ENCODE measurements at places on chromosomes 1 and 21.

DNA sequence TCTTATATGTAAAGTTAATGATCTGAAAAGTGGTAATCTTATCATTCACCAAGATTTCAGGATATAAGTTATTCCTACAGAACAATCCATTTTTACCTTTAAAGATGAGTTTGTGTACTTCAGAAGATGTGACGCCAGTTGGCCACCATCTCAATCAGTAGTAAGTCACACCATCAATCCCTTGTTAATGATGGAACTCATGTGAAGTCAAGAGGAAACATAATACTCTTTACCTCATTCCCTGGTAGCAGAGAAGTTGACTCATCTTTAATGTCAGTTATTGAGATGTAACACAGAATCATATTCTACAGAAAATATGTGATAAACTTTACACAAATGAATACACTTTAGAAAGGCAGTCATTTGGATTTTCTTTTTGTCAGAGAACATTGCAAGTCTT lies 38.2 kb downstream of the MRPL39 start:
- DNase-seq = no peak

- no peak for DNase-seq
Observed at GRCh38 chr1:1988061-1988945, 15.3 kb downstream of the CFAP74 start.

DNA sequence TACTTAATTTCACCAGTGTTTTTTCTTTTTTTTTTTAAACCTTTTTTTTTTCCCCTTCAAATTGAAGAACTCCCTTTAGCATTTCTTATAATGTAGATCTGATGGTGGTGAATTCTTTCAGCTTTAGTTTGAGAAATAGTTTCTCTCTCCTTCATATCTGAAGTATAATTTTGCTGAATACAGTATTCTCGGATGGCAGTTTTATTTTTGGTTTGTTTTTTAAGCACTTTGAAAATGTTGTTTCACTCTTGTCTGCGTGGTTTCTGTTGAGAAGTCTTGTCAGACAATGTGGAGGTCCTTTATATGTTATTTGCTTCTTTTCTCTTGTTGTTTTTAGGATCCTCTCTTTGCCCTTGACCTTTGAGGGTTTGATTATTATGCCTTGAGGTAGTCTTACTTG lies 135.1 kb downstream of the RPS6KC1 start:
- no peak for DNase-seq

- DNase-seq = no peak
Observed at GRCh38 chr1:82034812-82035211, 234.1 kb downstream of the ADGRL2 start.

- DNase-seq = no peak
Observed at GRCh38 chr1:100383743-100384405, 31.6 kb downstream of the CDC14A start.

Measured in GM12878 (cell line).